Right lobe of liver (tissue), 6 donors: ENCODE measurements at places on chromosomes 3 and 15. TPM values are rescaled to one million over a fixed set of nuclear protein-coding genes. Genes with fewer than 3 reads are reported as not detected.

The SLC26A6 gene
- 9.4 TPM for total RNA-seq

The AGBL1 gene
- not detected for total RNA-seq

DNA sequence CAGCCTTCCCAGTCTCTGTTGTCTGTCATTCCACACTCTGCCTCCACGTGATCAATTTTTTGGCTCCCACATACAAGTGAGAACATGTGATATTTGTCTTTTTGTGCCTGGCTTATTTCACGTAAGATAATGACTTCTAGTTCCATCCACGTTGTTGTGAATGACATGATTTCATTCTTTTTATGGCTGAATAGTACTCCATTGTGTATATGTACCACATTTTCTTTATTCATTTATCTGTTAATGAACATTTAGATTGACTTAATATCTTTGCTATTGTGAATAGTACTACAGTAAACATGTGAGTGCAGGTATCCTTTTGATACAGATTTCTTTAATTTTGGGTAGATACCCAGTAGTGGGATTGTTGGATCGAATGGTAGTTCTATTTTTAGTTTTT lies 31.4 kb downstream of the ASB14 start:
- no peak overlapping the region for H3K4me3 ChIP-seq
- no peaks in the 10 kb centered on the region for H3K36me3 ChIP-seq
- no peak overlapping the region for H3K27ac ChIP-seq
- H3K4me1 ChIP-seq: no peaks in the 10 kb centered on the region

DNA sequence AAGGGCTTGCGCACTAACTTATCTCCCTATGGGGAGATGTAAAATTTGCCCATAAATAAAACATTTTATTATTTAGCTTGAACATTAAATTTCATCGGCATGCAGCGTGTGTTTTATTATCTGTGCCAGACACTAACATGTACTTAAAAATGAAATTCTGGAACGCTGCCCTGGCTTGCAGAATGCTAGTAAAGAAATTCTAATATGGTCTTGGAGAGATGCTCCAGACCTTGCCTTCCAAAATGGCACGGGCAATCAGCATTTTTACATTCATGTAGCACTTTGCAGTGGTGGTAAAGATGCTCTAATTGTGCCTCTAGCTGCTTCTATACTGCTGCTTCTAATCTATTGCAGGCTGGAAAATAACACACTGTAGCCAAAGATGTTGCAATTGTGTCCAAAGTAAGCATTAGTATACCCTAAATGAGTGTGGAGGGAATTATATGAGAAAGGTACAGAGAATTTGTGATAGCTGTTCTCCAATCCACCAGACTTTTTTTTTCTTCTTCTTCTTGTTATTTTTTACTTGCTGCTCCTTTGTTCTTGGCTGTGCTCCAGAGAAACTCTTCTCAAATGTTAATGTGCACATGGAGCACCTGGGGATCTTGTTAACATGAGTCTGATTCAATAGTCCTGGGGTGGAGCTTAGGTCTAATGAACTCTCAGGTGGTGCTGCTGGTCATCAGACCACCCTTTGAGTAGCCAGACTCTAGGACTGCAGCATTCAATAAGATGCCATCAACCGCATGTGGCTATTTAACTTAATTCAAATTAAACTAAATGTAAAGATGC lies 47.3 kb downstream of the CRABP1 start:
- H3K36me3 ChIP-seq: no peaks in the 10 kb centered on the region
- no peaks in the 10 kb centered on the region for H3K4me1 ChIP-seq
- DNase-seq: no peak
- no peaks in the 10 kb centered on the region for H3K27me3 ChIP-seq
- no peak overlapping the region for H3K27ac ChIP-seq
- H3K4me3 ChIP-seq: no peak overlapping the region

DNA sequence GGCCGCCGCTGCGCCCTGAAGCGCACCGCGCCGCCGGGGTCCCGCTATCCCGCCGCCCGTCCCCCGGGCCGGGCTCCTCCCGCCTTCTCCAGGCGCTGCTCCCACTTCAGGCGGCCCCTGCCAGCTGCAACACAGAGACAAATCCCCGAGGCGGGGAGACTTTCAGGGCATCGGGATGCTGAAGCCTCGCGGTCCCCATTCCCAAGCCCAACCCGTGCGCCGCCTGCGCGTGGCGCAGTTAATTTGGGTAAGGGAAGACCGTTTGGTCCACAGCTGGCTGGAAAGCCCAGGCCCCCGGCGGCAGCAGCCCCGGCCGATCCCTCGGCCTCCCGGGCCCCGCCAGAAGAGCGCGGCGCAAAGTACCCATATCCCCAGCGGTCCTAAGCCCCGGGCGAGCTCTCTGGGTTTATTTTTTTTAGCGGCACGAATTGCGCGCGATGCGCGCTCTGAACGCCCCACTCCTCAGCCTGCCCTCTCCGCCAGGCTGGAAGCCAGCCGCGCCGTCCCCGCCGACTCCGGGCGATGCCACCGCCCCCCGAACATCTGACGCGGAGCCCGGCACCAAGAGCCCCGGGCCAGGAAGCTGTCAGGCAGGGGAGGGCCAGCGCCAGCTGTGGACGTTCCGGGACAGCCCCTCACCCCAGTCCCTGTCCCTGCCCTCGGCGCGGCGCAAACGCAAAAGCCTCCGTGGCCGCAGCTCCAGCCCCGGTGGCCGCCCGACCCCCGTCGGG lies 517 bp downstream of the FBN1 start:
- H3K4me3 ChIP-seq: peak overlapping the region; percentile 58
- peak overlapping the region; percentile 50 for H3K27ac ChIP-seq
- no peaks in the 10 kb centered on the region for H3K36me3 ChIP-seq
- no peaks in the 10 kb centered on the region for H3K4me1 ChIP-seq
- no peaks in the 10 kb centered on the region for H3K27me3 ChIP-seq

DNA sequence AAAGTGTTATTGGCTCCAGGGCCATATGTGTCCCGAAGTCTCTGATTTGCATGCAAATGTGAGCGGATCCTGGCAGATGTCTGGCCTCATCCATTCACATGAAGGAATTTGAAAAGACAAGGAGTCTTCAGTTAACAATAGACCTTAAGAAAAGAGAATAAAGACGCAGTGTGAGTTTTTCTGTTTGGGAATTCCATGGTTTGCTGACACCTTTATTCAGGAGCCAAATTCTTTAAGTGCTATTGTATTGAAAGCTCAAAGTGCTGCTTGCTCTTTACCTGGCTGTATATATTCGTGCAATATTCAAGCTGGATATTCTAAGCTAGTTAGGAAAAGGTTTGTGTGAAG lies 2.2 kb downstream of the LRRN1 start:
- H3K4me3 ChIP-seq: no peak overlapping the region
- no peaks in the 10 kb centered on the region for H3K36me3 ChIP-seq
- H3K4me1 ChIP-seq: no peaks in the 10 kb centered on the region
